ENCODE measurements at places on chromosomes 6 and 20.

DNA sequence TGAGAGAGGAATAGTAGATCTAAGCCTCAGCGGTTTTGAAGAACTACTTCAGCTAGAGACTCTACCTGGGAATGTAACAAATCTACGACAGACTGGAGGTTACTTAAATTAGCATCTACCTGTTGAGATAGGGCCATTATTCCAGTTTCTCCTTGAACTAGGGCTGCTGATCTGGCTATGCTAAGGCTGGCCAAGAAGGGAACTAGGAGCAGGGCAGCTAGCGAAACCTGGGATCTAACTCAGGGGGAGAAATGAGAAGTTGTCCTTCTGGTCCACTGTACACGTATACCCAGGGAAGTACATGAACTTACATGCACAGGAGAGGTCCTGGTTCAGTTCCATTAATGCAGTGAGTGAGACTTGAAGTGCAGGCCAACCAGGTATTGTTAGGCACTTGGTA is 156.7 kb downstream of the TRIM27 start:
- no peak for DNase-seq

- DNase-seq, result no peak
Measured at GRCh38 chr6:75128878-75129570, 76.8 kb downstream of the COL12A1 start.

DNA sequence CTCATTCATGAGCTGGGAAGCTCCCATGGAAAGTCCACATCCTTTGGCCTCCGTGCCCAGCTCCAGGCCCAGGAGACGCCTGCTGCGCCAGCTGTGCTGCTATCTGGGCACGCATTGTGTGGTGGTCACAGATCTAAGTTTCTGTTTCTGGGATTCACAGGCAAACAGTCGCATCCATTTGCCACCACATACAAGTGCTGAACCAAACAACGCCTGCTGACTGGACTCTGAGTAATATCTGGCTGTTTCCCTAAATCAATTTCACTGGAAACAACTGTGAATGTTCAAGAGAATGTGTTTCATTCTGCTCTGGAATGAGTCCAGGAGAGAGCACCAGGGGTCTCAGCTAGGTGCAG is 45.5 kb downstream of the IRF4 start:
- no peak for DNase-seq

DNA sequence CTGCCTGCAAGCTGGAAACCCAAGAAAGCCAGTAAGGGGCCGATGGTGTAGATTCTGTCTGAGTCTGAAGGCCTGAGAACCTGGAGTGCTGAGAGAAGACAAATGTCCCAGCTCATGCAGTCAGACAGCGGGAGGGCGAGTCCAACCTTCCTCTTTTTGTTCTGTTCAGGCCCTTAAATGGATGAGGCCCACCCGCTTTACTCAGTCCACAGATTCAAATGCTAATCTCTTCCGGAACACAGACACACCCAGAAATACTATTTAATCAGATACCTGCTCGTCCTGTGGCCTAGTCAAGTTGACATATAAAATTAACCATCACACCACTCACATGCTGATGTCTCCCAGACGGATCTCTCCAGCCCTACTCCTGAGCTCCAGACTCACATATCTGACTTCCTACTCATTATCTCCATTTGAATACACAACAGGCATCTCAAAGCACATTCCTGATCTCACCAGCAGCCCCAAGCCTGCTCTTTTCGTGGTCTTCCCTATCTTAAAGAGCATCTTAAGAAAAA is 26.7 kb upstream of the SRC start:
- no peak for DNase-seq

DNA sequence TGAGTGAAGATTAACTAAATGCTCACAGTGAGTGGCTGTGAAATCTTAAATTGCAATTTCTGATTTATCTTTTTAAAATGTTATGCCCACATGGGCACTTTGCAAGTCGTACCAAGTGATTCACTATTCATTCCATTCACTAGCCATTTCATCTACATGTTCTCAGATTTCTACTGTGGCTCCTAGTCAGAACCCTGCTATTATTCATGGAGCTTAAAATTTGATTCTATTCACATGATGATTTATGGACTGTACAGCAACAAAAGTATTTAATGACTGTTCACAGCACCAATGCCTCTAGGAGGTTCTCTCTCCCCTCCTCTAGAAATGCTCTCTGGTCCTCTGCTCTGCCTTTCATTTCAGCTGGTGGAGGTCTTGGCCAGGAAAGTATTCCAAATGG is 133.5 kb upstream of the MAP3K7 start:
- DNase-seq, result no peak

DNA sequence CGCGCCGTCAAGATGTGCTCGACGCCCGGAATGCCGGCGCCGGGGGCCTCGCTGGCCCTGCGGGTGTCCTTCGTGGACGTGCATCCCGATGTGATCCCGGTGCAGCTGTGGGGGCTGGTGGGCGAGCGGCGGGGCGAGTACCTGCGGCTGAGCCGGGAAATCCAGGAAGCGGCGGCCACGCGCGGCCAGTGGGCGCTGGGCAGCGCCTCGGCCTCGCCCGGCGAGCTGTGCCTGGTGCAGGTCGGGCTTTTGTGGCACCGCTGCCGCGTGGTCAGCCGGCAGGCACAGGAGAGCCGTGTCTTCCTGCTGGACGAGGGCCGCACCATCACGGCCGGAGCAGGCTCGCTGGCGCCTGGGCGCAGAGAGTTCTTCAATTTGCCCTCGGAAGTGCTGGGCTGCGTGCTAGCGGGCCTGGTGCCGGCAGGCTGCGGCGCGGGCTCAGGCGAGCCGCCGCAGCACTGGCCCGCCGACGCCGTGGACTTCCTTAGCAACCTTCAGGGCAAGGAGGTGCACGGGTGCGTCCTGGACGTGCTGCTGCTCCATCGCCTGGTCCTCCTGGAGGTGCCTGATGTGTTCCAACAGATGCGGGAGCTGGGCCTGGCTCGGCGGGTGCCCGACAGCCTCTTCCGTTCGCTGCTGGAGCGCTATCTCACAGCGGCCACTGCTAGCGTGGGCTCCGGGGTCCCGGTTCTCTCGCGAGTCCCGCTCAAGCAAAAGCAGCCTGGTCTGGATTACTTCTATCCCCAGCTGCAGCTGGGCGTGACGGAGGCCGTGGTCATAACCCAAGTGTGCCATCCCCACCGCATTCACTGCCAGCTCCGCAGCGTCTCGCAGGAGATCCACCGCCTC is 656 bp downstream of the TDRD6 start:
- peak; percentile 9 for DNase-seq

DNA sequence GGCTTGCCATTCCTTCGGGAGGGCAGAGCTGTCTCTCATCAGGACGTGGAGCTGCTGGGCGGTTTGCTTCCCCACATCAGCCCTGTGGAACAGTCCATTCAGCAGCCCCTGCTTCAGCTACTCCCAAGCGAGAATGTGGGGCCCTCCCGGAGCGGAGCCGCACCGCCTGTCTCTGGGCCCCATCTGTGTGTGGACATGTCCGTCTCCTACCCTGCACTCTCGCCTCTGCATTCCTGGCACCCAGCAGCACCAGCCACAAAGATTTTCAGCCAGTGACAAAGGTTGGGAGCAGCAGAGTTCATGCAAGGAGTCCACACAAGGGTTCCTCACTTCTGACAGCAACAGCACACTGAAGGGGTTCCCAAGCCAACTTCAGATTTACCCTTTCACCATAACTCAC is 29.0 kb upstream of the SLC22A1 start:
- no peak for DNase-seq

- DNase-seq, result no peak
Measured at GRCh38 chr20:51183451-51183850, 160.5 kb upstream of the KCNG1 start.

GRCh38 chr20:62500237-62500864 is 24.6 kb upstream of the GATA5 start:
- peak; percentile 87 for DNase-seq

- DNase-seq, result no peak
Measured at GRCh38 chr20:6381887-6382286, 259.1 kb upstream of the FERMT1 start.

DNA sequence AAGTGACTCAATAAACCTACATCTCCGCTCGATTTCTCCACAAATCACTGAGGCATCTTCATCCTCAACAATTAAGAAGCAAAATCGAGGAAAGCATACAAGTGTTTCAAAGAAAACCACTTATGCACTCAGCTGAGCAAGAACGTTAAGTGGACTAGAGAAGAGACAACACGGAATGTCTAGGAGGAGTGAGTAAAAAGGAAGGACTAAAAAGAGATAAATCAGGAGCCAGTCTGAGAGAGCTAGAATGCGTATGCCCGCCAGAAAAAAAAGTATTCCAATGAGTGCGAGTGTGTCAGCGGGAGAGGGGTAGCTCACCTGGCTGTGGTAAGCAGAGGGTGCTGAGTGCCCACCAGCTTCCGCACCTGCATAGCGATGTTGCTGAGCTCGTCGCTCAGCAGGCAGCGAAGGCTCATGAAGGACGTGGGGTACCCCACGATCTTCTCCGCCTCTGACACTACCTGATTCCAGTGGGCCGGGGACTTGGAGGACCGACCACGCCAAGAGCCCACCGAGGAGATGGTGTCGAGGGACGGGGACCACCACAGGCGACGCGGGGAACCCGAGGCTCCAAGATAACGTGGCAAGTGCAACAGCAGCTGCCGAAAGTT is 587 bp downstream of the PDSS2 start:
- no peak for DNase-seq

DNA sequence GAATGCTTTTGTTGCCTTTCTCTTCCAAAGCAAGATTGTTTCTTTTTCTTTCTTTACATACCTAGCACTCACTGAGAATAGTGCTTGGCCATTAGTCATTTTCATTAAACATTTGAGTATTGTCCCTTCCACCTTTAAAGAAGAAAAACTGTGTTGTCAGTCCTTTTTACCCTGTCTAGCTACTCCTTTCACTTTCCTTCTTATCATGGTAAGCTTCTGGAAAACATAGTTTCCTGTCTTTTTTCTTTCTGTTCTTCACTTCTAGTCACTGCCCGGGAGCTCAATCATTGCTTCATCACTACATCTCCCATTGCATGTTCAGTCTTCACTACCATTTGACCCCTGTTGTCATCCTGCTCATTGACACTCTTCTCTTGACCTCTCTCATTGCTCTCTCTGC is 12.1 kb downstream of the VAPB start:
- no peak for DNase-seq

DNA sequence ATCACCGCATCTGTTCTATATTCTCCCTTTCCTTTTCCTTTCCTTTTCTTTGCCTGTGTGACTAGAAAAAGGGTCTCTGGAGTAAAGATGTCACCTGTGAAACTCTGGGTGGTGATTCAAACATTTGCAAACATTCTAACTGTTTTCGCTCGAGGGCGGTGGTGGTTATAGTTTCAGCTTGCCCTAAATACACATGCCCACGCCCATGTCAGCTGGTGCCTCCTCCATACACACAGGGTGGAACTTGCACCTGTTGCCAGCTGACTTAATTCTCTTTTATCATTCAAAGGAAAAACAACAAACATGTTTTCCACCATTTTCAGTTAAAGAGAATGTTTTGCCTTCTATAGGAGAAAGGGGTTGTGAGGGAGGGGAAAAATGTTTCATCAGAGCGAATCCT is 381.9 kb upstream of the ARID1B start:
- peak; percentile 59 for DNase-seq

GRCh38 chr6:155004017-155004416 is 8.9 kb downstream of the TIAM2 start:
- no peak for DNase-seq

- DNase-seq, result no peak
Measured at GRCh38 chr6:6287415-6287814, 33.0 kb downstream of the F13A1 start.

DNA sequence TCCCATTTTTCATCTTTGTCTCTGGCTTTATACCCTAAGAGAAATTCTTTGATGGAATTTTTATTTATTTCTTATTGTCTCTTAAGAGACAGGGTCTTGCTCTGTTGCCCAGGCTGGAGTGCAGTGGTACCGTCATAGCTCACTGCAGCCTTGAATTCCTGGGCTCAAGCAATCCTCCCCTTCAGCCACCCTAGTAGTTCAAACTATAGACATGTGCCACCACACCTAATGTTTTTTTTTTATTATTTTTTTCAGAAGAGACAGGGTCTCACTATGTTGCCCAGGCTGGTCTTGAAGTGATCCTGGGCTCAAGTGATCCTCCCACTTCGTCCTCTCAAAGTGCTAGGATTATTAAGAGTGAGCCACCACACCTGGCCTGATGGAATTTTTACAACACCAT is 40.5 kb downstream of the FKBP5 start:
- DNase-seq, result no peak

GRCh38 chr20:12702312-12702711 is 306.5 kb upstream of the SPTLC3 start:
- DNase-seq, result no peak

DNA sequence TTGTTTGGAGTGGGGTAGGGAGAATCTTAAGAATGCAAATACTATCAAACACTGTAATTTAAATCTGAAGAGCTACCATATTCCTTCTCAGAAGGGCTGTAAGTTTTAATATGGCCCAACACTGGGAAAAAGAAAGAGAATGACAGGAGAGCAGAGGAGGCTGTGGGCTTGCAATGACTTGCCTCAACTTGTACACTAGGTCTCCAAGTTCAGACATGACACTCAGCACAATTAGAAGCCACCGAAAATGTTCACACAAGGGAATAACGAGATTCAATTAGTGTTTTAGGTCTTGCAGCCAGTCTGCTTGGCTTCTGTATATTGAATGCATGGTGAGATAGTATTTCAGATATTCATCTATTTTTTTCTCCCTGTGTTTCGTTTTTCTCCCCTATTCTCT is 89.4 kb downstream of the HS3ST5 start:
- DNase-seq, result no peak

- DNase-seq, result no peak
Measured at GRCh38 chr20:35772563-35773058, 796 bp downstream of the PHF20 start.

GRCh38 chr6:145689529-145689928 is 45.8 kb downstream of the EPM2A start:
- DNase-seq, result no peak

DNA sequence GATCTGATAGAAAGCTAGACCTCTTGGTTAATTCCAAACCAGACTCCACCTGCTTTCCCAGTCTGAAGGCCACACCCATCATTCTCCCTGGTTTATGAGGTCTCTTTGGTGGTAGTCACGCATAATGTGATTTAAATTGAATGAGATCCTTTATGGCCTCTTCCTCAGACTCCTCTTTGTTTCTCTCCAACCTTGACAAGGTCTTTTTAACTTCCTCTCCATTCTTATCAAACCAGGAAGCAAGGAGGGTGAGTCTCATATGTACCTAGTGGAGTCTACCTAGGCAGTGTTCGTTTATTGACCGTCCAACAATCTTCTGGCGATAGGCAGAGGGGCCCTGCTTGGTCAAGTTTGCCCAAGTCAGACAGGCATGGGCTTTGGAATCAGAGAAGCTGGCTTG is 184.2 kb upstream of the LAMP5 start:
- DNase-seq, result no peak

GRCh38 chr20:33663161-33664084 is 1.3 kb downstream of the C20orf144 start:
- peak; percentile 87 for DNase-seq

- DNase-seq, result no peak
Measured at GRCh38 chr6:130967502-130968445, 95.3 kb downstream of the EPB41L2 start.

- no peak for DNase-seq
Measured at GRCh38 chr20:47274401-47275108, 81.9 kb downstream of the ZMYND8 start.
